GM23338 (cell line): ENCODE measurements at places on chromosomes 4 and X.

DNA sequence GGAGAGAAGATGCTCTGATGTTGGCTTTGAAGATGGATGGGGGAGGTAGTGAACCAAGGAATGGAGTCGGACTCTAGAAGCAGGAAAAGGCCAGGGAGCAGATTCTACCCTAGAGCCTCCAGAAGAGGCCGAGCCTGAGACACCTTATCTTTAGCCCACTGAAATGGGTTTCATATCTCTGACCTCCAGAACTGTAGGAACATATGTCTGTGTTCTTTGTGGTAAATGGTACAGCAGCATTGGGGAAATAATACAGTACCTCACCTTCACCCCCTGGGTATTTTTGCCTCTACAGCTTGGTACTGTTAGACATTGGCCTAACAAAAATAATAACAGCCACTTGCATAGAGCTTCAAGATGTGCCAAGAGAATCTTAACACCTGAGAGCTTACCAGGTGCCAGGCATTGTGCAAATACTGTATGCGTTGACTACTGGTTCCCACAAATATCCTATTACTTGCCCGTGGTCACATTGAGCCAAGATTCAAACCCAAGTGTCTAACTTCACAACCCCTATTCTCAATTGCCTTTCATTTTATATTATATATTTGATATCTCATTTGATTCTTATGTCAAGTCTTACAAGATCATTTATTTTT, 57.0 kb upstream of the PGM2 start:
- no peak for DNase-seq

GRCh38 chr4:160159457-160159856, 1056.6 kb downstream of the RAPGEF2 start:
- no peak for DNase-seq

- DNase-seq = no peak
Measured at GRCh38 chr4:8041172-8041571, 101.5 kb upstream of the AFAP1 start.

DNA sequence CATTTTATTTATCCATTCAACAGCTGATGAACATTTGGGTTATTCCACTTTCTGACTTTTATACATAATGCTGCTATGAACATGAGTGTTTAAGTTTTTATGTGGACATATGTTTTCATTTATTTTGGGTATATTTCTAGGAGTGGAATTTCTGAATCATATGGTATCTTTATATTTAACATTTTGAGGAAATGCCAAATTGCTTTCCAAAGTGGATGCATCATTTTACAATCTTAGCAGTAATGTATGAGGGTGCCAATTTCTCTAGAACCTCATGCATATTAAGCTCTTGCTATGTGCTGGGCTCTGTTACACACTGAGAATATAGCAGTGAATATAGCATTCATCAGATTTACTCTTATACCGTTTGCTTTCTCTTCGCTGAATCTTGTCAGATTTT, 983.7 kb downstream of the STIM2 start:
- no peak for DNase-seq

GRCh38 chr4:55359397-55359916, 13.4 kb downstream of the SRD5A3 start:
- DNase-seq = no peak

GRCh38 chrX:47637546-47638195, 7.9 kb upstream of the CFP start:
- peak; percentile 72 for DNase-seq

DNA sequence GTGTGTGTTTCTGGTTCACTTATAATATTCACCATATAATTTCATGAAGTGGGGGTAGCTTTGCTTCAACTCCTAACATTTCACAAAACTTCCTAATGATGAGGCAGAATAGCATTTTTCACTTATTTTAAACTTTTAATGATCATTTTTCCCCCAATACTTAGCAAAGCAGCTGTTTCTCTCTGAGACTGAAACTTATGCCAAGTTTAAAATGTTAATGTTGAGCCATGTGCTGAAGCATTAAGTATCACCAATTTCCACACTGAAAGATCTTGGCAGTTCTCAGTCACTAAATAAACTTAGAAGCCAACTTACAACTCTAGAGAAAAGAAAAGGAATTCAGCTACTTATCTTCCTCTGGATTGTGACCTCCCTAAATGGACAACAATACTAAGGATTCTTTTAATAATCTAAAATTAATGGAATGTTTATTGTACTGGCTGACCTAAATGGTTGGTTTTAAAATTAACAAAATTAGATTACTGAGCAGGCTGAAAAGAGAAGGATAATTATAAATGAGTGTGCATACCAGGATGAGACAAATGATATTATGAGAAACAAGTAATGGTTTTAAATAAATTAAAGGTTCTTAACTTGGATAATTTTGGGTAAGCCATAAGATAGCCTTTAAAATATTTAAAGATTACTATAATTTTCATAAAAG, 1429.4 kb upstream of the ADGRL3 start:
- no peak for DNase-seq

GRCh38 chrX:40016749-40017148, 81.0 kb downstream of the BCOR start:
- no peak for DNase-seq

GRCh38 chr4:94595880-94596483, 144.2 kb downstream of the PDLIM5 start:
- peak; percentile 65 for DNase-seq

DNA sequence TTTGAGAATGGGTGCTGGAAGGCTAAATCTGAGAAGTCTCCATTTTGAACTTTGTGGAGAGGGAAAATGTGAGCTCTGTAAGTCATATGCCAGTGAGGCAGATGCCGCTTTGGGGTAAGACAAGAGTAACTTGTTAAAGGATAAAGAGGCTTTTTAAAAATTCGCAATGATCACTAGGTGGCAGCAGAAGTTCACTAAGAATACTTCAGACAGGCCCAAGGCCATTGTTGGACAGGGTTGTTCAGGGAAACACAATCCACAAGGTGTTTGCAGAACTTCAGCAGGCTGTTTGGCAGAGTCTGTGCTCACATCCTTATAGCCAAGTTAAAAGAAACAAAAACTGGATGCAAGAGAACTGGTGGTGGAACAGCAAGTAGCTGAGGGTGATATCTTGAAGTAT, 13.7 kb upstream of the PIGA start:
- DNase-seq = peak; percentile 76

- no peak for DNase-seq
Measured at GRCh38 chr4:178953447-178954120, 1511.3 kb upstream of the AGA start.

- DNase-seq = peak; percentile 48
Measured at GRCh38 chr4:6362243-6362885, 92.7 kb downstream of the WFS1 start.

GRCh38 chr4:122533841-122534240, 77.3 kb upstream of the IL2 start:
- no peak for DNase-seq

- peak; percentile 33 for DNase-seq
Measured at GRCh38 chr4:144734522-144734921, 88.6 kb downstream of the HHIP start.

DNA sequence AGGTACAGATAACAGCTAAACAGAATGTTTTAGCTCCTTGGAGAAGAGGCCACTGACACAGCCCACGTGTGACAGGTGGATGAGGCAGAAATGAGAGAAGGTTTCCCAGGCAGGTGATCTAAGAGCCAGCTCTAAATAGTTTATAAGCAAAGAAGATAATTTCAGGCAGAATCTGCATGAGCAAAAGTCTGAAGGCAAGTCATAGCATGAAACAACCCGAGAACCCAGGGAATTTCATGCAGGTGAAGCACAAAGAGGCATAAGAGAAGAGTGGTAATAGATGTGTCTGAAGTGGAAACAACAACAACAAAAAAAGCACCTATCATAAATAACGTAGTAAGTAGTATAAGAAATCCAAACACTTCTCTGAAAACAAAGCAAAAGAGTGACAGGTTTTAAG, 275.8 kb upstream of the CPEB2 start:
- DNase-seq = no peak

DNA sequence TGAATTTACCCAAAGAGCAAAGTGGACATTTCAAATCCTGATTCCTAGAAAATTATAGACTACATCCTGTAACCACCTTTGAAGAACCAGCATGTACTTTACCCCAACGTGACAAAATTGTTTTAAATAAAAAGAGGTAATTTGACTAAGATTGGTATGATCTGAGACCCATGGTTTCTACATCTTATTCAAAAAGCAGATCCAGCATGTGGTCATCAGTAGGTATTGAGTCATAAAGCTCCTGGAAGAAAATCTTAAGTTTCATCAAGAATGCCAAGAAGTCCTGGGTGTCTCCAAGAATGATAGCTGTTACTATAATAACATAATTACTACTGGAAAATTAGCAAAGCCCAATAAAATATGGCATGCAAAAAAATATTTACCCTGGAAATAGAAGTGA, 61.8 kb downstream of the NFKB1 start:
- no peak for DNase-seq

DNA sequence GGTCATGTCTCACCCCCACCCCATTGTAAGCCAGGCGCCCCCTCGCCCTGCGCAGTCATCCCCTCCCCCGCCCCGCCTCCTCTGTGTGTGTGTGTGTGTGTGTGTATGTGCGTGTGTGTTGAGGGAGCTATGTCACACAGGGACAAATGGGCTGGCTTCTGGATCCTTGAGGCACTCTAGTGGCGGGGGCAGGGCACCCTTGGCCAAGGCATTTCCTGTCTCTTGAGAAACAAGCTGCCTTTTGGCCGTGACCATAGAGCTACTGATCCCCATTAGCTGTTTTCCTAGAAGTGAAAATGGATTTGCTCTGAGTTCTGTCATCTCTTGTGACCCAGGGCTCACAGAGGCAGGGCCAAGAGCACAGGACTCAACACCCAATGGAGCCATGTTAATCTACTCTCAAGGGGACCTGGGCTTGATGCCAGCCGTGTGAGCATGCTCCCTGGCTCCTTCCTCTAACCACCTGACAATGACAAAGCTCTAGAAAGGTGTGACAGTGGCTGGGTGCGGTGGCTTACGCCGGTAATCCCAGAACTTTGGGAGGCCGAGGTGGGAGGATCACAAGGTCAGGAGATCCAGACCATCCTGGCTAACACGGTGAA, 162.5 kb upstream of the BCOR start:
- DNase-seq = no peak

DNA sequence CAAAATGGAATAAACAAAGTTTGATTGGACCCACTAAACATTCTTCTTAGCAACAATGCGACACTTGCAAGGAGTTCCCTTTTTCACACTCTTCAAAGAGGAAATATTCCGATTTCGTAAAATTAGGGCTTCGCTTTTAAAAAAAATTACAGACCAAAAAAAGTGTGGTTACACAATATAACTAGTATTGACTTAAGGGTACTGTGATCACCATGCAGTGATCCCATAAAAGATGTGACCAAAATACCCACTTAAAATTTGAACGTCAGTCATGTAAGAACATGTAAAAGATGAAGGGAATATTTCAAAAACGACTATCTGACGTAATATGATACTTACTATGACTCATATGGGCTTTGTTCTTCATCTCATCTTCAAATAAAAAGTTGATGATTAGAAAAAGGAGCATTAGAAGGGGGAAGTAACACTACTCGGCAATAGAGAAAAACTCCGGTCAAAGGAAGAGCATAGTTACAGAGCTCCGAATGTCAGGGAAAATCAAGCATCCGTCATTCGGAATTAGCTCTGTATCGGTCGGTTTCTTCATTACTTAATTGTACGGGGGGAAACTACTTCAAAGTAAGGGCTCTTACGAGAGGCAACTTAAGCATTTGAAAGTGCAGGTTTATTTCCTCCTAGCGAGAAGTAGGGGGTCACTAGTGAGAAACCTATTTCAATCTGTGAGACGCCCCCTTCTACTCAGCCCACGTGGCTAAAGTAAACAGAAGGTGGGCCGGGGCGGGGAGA, 1.3 kb upstream of the TET2 start:
- DNase-seq = no peak

DNA sequence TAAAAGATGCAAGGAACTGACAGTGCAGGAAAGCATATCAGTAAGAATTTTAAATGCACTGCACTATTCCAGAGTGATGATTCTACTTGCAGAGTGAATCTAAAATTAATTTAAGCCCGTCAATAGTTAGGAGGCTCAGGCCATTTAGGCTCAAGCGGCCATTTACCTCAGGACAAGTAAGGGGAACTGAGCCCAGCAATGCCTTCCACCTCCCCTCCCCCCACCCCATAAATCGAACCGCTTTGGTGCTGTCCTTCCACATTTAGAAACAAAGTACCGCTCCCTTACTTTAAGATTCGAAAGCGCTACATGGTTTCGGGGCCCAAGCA, 665 bp downstream of the RBM41 start:
- no peak for DNase-seq

GRCh38 chr4:182380771-182381181, 137.6 kb downstream of the TENM3 start:
- no peak for DNase-seq

GRCh38 chr4:31548823-31549222, 828.7 kb downstream of the PCDH7 start:
- no peak for DNase-seq

- DNase-seq = no peak
Measured at GRCh38 chr4:94746746-94747145, 11.0 kb upstream of the BMPR1B start.

DNA sequence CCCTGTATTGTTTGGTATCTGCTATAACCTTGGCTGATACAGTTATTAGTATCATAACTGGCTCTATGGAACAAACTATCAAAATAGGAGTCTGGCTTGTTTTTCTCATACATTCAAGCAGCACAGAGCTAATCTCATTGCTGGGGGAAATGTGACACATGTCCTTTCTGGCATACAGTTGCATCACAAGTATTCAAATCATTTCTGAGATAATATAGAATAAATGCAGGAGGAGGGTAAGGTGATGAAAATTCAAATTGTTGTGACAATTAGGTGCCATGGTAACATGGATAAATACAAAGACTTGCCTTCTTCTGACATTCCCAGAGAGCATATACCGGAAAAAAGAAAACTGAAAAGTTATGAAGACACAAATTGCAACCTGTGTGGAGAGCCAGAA, 2706.8 kb downstream of the ARAP2 start:
- no peak for DNase-seq

GRCh38 chr4:151329217-151330007, 4.0 kb upstream of the SH3D19 start:
- no peak for DNase-seq

DNA sequence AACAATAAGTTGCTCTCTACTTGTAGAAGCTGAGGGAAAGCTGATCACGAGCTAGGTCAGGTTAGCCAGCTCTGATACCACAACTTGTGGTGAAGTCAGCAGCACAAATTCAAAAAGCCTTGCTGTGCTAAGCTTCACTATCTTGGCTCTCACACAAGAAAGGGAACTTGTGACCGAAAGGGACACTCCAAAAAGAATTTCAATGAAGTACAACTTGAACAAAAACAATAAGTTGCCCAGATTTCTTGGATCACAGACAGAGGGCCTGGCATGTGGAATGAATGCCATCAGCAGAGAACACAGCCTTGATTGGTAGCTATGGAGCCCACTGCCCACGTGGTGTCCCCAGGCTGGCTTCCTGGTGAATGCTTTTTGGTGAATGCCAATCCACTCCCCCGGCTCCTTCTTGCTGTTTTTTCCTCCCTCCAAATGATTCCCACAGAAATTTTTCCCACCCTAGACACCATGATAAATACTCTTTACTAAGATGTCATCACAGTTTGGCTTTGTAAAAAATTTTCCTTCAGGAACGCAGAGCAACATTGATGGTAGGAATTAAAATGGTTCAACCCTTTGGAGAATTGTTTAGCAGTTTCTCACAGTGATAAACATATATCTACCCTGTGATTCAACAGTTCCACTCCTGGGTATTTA, 82.6 kb downstream of the ANXA3 start:
- no peak for DNase-seq
